ENCODE measurements at places on chromosomes 3 and 15.

DNA sequence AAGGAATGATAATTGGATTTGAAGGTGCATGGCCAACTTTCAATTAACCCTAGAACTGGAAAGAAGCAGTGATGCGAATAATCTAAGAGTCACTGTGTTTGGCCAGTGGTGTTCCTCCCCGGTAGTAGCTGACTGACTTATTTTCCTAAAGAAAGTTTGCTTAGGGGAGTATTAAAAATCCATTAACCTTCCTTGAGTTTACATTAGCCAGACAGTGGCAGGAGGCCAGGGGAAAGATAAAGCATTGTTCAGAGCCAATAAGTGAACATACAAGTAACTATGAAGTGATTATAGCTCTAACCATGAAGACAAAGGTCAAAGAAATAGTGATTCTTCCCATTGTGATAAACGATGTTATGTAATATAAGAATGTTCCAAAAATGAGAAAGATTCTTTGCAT, 8.9 kb upstream of the TMEM202 start:
- DNase-seq = no peak

DNA sequence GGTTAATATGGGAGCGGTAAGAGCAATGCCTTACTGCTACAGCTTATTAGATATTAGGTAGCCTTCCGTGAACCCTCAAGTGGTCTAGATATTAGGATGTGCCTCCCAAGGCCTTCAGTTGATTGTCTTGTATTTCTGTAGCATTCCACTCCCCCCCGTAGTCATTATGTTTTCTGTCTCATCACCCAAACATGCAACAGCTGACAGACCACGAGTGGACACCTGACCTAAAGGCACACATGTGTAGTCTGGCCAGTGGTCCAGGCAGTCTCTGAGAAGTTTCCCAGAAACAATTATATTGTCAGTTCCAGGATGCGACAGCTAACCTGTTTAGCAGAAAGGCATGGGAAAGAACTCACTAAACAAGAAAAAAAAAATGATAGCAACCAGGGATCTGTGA, 1000.9 kb downstream of the AGBL1 start:
- DNase-seq = no peak

GRCh38 chr3:196611761-196612483, 27.6 kb upstream of the NRROS start:
- DNase-seq = no peak

DNA sequence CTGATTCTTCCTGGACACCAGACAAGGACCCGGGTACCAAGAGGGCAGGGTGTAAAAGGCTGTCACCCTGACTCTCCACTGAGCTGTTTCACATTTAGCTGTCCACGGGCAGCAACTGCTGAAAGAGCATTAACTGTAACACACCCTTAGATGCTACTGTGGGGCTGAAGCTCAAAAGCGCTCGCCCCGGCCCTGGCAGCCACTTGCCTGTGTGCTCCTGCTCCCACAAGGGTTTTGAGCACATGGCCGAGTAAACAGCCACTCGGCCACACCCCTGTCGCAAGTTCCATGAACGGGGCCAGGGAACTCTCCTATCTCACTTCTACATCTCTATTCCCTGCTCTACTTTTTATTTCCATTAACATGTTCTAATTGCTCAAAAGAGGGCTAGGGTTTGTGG, 421.7 kb downstream of the TUSC7 start:
- DNase-seq = no peak

DNA sequence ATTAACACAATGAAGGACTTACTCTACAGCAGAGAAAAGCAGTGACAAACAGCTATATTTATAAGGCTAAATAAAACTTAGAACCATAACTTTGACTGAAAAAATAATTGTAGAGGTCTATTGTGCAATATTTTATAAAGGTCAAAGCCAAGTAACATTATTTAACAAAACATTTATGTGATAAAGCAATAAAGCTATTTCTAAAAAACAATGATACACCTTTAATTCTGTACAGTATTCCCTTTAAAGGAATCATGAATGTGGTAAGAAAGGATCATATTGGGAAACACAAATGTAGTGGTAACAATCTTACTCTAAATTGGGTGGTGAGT, 236.4 kb downstream of the ISL2 start:
- no peak for DNase-seq

- no peak for DNase-seq
Measured at GRCh38 chr3:187072102-187072501, 67.2 kb downstream of the RPL39L start.

DNA sequence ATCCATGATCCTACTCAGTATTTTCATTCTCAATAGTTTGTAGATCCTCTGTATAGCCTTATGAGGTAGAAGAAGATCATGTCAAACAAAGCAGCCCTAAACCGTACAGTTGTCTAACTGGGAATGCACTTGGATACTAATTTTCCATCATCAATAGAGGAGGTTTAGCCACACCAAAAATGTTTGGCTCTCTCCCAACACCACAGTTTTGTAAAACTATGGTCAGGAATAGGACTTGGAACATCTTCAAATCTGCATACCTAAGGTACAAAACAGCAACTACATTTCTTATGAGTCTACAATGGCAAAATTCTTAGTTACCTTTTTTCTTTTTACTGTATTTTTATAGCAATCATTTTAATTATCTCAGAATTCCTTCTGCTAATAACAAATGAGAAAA, 1001.6 kb downstream of the ROBO2 start:
- DNase-seq = no peak

DNA sequence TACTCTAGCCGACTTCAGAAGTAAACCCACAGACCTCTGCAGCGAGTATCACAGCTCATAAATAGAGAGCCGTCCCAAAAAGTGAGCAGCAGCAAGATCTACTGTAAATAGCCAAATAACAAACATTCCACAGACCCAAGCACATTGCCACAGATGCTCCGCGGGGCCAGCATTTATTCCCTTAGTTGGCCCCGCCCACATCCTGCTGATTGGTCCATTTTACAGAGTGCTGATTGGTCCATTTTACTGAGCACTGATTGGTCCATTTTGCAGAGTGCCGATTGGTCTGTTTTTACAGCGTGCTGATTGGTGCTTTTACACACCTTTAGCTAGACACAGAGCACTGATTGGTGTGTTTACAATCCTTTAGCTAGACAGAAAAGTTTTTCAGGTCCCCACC, 17.3 kb upstream of the GABRB3 start:
- no peak for DNase-seq

- DNase-seq = no peak
Measured at GRCh38 chr15:37289109-37289765, 188.9 kb upstream of the MEIS2 start.

GRCh38 chr3:154195620-154196356, 74.6 kb downstream of the ARHGEF26 start:
- no peak for DNase-seq

DNA sequence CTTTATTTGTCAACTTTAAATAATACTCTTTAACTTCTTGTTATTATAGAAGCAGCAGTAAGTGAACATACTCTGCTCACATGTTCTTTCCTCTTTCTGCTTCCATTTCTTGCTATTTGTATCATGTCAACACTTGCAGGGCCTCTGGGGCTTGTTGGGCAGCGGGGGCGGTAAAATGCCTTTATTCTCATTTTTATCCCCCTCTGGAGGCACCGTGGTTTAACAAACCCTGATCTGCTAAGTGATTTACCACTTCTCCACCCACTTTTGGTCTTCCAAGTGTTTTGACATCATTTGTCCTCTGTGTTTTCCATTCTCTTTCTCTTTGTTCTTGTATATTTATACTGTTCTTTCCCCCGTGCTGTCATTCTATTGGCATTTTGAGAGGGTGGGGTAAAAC, 33.9 kb downstream of the SCN10A start:
- no peak for DNase-seq

- DNase-seq = no peak
Measured at GRCh38 chr3:53240989-53241972, 14.5 kb downstream of the TKT start.

GRCh38 chr3:38588371-38588971, 61.0 kb downstream of the SCN5A start:
- DNase-seq = no peak

GRCh38 chr15:48086576-48086975, 34.2 kb upstream of the SLC24A5 start:
- DNase-seq = no peak

DNA sequence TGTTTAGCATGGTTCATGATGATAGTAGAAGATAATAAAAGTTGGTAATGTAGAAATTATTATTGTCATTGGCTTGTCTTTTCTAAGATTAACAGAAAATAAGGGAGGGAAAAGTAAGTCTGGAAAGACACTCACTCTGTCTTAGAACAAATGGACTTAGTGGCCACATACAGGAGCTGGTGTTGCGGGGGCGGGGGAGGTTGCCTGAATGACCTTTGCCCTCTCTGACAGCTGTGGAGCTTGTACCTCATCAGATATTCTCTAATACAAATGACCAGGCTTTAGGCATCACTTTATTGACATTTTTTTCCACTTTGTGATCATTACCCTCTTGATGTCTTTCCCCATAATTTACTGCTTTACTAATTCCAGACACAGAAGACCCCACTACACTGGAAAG, 5.9 kb downstream of the TAGLN3 start:
- DNase-seq = no peak

GRCh38 chr15:69021895-69022294, 7.4 kb downstream of the NOX5 start:
- DNase-seq = no peak

- peak; percentile 72 for DNase-seq
Measured at GRCh38 chr15:92079047-92079446, 225.5 kb downstream of the SLCO3A1 start.

DNA sequence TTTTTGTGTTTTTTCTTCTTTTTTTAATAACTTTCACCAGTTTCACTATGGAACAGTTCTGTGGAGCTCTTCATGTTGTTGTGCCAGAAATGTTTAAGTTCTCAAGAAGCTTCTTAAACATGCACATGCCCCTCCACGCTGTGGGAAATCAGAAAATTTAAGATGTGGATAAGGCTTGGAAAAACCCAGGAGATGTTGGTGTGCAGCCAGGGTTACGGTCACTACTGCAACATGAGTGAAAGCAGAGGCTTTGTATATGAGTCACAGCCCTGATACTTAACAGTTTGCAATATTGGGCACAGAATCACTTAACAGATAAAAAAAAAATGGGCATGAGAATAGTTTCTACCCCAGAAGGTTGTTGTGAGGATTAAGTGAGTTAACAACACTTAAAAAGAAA, 399.9 kb downstream of the LRTM1 start:
- no peak for DNase-seq

DNA sequence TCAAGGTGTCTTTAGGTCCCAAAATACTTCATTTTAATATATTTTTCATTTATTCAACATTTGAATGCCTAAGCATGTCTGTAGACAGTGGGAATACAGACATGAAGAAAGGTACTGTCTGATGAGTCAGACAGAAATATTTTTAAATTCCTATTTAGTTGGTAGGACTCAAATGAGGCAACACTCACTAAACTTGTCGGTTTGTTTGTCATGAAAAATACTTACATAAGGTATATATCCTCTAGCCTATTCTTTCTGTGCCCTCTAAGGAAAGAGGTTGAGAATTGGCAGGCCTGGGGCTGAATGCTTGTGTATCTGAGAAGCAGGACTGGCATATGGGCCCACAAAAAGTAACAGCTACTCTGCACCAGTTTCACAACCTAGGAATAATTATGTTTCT, 423.6 kb upstream of the MDFIC2 start:
- DNase-seq = no peak

- DNase-seq = no peak
Measured at GRCh38 chr3:67916353-67916752, 261.9 kb upstream of the SUCLG2 start.

DNA sequence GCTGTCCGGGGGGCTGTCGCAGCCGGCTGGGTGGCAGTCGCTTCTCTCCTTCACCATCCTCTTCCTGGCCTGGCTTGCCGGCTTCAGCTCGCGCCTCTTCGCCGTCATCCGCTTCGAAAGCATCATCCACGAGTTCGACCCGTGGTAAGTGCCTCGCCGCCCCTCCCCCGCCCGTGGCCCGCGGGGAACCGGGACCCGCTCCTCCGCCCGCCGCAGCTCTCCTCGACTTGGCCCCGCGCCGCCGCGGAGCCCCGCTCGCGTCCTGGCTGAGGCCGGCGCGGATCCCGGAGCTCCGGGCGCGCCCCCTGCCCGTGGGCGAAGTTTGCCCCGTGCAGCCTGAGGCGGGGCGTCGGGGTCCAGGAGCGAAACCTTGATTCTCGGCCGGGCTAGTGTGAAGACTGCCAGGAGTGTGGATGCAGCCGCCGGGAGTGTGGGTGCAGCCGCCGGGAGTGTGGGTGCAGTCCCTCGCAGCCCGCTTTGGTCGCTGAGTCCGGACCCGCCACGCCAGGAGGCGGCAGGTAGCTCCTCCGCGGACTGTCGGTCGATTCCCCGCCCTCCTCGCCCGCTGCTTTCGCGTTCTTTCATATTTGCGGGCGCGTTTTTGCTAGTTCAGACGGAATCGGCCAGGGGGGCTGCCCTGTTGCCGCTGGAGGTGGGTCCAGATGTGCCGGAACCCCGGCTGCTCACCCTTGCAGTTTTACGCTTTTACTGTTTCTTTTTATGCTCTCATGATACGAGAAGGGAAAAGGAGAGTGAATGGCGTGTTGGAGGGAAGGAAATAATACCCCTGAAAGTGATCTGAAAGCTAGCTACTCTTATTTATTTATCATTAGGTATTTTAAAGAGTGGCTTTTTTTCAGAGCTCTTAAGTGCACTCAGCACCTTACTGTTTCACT, 692 bp downstream of the STT3B start:
- DNase-seq = no peak
